CD8-positive, alpha-beta memory T cell (primary cell): ENCODE measurements at places on chromosomes 11 and 22.

DNA sequence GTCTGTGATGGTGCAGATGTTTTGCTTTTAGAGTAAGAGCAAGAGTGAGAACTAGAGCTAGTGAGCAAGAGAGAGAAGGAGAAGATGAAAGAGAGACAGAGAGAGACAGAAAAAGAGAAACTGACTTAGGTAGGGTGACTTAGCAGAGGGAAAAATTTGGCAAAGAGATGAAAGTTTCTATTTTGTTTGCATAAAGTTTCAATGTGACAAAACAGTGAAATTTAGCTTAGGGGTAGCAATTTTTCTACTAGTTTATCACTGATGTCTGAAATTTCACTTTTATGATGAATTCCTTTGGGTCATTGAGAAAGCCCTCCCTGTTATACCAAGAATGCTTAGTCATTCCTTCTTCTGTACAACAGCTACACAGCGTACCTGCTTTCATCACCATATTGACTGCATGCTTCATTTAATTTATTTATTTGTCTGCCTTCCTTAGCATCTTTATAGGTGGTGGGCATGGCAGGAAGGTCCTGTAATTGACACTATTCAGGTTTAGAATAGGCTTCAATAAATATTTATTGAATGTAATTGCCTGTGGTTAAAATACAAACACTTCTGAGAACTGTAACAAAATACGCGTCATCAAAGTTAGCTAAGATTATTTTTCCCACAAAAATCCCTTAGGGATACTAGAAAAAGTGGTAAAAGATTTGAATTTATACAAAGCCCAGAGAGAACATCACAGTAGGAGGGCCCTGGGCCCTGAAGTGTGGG, 19.9 kb upstream of the CTSC start:
- H3K27ac ChIP-seq = peak overlapping the region; percentile 20
- H3K4me1 ChIP-seq = peaks cover 39% of the 10 kb centered on the region
- no peaks in the 10 kb centered on the region for H3K27me3 ChIP-seq
- no peak overlapping the region for H3K4me3 ChIP-seq
- no peaks in the 10 kb centered on the region for H3K36me3 ChIP-seq

GRCh38 chr11:64373598-64373974, 14.6 kb downstream of the RPS6KA4 start:
- no peak overlapping the region for H3K4me3 ChIP-seq
- no peaks in the 10 kb centered on the region for H3K4me1 ChIP-seq
- H3K27ac ChIP-seq = no peak overlapping the region
- no peaks in the 10 kb centered on the region for H3K36me3 ChIP-seq
- H3K27me3 ChIP-seq = no peaks in the 10 kb centered on the region

GRCh38 chr11:122023614-122024250, 92.3 kb downstream of the BLID start:
- H3K36me3 ChIP-seq = no peaks in the 10 kb centered on the region
- H3K27me3 ChIP-seq = no peaks in the 10 kb centered on the region

- no peak overlapping the region for H3K27ac ChIP-seq
- H3K36me3 ChIP-seq = no peaks in the 10 kb centered on the region
- no peaks in the 10 kb centered on the region for H3K4me1 ChIP-seq
- DNase-seq = no peak
- no peaks in the 10 kb centered on the region for H3K27me3 ChIP-seq
Observed at GRCh38 chr11:9076661-9077060, 14.7 kb downstream of the SCUBE2 start.

- peaks cover under 1% of the 10 kb centered on the region for H3K27me3 ChIP-seq
- peaks cover 6% of the 10 kb centered on the region for H3K4me1 ChIP-seq
- no peaks in the 10 kb centered on the region for H3K36me3 ChIP-seq
- no peak for DNase-seq
Observed at GRCh38 chr11:75591371-75591770, 29.3 kb downstream of the SERPINH1 start.

DNA sequence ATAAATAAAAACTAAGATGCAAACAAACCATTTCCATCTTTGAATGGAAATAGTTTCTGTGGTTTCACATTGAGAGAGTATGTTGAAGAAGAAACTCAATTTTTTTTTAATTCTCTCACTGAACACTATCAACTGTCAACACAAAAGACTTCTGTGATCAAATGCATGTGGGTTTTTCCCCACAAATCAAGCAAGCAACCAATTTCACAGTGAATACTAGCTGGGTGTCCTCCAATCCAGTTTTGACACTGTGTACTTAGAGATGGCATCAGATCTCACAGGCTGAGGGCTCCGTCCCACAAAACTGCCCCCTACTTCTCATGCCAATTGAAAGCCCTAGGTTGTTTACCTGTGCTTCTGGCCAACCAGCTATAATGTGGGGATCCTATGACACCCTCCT, 34.5 kb downstream of the CTSC start:
- no peak for DNase-seq
- H3K36me3 ChIP-seq = peaks cover 14% of the 10 kb centered on the region
- no peak overlapping the region for H3K4me3 ChIP-seq
- no peaks in the 10 kb centered on the region for H3K4me1 ChIP-seq
- H3K27me3 ChIP-seq = no peaks in the 10 kb centered on the region
- H3K27ac ChIP-seq = no peak overlapping the region

- no peaks in the 10 kb centered on the region for H3K36me3 ChIP-seq
- no peak overlapping the region for H3K4me3 ChIP-seq
- H3K27me3 ChIP-seq = no peaks in the 10 kb centered on the region
- no peak overlapping the region for H3K27ac ChIP-seq
Observed at GRCh38 chr11:15106201-15106965, 8.3 kb upstream of the INSC start.
